Activated naive CD8-positive, alpha-beta T cell treated with anti-CD3 and anti-CD28 coated beads, Interleukin-2, amount 50 U/mL, for 24 hours (primary cell): ENCODE measurements at places on chromosomes 5 and 9.
A peak's percentile ranks its signal among the peaks of the same experiment; 100 is the strongest.

GRCh38 chr5:109678447-109678846, 11.3 kb upstream of the MAN2A1 start:
- DNase-seq: no peak

- DNase-seq: no peak
Measured at GRCh38 chr5:172129256-172129910, 58.6 kb downstream of the STK10 start.

DNA sequence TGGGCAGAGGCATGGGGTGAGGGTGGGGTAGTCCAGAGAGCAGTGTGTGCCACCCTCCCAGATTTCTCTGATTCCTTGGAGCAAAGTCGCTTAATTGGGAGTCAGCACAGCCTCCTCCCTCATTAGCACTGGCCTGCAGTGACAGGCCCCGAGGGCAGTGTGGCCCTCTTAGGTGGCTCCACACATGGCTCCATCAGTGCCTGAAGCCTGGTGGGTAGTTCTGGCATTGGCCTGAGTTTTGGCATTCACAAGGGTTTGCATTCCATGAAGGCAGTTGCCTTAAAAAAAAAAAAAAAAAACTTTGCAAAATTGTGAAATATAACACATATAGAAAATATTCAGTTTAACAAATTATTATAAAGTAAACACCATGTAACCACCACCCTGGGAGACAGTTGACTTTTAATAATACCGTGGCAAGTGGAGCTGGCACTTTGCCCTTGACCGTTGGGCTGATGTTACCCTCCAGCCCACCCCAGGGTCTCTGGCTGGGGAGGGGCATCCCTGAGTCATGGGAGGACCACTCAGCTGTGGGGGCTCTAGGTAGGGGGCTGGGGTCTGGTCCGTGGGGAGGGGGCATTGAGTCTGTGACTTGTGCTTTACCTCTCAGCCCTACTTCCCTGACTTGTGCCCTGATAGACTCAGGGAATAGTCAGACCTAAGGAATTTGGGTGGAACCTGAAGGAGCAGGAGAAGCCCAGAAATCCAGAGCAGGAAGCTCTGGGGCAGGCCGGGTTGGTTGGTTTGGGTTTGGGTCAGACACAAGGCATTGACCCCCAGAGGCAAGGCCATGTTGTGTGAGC, 51.3 kb upstream of the PITX1 start:
- no peak for DNase-seq

- DNase-seq: no peak
Measured at GRCh38 chr5:18216016-18216415, 581.8 kb downstream of the TAF11L14 start.

- no peak for DNase-seq
Measured at GRCh38 chr5:80978772-80979317, 18.7 kb downstream of the RASGRF2 start.

DNA sequence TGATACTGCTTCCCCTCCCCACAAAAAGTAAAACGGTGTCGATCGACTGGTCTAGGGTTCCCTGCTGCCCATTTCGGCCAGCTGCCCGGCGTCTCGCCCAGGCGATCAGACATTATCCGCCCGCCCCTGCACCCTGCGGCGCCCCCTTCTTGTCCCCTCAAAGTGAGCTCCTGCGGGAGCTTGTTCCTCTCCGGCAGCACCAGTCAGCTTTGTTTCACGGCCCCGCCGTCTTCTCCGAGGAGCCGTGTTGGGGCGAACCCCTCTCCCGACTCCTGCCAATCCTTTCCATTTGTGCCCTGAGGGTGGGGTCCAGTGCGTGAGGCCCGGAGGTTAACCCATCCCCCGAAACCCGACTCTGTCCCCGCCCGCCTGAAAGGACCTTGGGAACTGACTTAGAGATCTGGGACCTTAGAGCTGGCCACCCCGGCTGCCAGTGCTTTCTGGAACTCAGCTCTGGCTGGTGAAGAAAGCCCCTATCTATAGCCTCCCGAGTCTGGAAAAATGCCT, 518 bp downstream of the UBE2B start:
- DNase-seq: peak; percentile 49

DNA sequence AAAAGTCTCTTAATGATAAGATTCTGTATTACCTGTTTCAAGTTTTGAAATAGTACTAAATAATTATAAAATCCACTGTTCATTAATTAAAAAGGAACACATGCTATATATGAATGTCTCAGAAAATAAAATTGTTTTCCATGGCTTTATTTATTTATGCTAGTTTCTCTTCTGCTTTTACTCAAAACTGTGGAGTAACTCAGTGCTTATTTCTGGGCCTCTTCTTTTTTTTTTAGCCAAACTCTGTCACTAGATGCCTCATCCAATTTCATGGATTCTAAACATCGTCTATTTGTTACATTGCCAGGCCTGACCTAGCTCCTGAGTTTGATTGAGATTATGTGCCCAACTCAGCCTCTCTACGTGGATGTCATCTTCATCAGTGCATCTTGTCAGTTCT, 1509.7 kb downstream of the MAT2B start:
- DNase-seq: no peak

DNA sequence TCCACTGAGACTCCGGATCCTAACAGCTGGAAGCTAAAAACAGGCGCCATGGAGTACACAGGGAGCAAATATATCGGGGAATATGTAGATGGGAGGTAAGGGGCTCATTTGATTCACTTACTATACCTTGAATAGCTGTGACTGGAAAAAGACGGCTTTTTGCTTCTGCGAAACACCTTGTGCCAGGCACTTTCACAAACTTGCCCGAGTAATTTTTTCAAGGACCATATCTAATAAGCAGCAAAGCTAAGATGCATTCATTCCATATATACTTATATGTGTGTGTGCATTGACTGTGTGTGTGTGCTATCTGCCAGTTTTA, 178 bp downstream of the MORN5 start:
- no peak for DNase-seq
